Activated T-cell treated with anti-CD3 and anti-CD28 coated beads for 4 hours (primary cell): ENCODE measurements at places on chromosomes 2 and 18.

DNA sequence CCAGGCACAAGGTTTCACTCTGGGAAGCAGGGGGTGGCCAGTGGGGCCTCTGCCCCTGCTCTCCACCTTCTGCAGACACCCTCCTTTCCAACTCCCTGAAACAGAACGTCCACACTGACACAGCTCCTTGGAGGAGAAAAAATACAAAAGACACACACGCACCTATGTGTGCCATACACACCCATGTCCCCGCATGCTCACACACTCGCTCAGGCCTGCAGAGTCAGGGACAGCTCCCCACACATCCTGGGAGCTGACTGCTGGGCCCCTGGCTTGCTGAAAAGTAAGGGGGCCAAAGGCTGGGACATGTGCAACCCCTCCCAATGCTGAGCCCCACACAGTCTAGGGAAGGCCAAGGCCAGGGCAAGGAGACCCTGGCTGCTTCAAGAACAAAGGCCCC, 200.5 kb downstream of the TNS1 start:
- no peak for DNase-seq

- DNase-seq = no peak
Measured at GRCh38 chr18:25443776-25444175, 91.8 kb upstream of the ZNF521 start.

DNA sequence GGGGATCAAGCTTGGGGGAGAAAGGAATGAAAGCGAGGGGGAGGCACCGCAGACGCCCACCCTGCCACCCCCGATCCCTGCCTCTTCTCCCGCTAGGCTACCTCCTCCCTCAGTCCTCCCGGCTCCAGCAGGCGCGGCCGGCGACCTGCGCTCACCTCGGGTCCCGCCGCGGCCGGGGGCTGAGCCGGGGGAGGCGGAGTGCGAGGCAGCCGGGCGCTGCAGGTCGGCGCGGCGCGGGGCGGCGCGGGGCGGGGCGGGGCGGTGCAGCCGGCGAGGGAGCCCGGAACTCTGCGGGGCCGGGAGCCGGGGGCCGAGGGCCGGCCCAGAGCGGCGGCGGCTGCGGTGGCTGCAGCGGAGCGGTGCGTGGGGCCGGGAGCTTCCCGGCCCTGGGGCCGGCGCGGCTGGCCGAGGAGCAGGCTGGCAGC, 477 bp downstream of the ACVR1 start:
- no peak for DNase-seq

GRCh38 chr18:48997985-48998831, 47.4 kb upstream of the SMAD7 start:
- DNase-seq = no peak
